ENCODE measurements at places on chromosomes 6 and 20.

DNA sequence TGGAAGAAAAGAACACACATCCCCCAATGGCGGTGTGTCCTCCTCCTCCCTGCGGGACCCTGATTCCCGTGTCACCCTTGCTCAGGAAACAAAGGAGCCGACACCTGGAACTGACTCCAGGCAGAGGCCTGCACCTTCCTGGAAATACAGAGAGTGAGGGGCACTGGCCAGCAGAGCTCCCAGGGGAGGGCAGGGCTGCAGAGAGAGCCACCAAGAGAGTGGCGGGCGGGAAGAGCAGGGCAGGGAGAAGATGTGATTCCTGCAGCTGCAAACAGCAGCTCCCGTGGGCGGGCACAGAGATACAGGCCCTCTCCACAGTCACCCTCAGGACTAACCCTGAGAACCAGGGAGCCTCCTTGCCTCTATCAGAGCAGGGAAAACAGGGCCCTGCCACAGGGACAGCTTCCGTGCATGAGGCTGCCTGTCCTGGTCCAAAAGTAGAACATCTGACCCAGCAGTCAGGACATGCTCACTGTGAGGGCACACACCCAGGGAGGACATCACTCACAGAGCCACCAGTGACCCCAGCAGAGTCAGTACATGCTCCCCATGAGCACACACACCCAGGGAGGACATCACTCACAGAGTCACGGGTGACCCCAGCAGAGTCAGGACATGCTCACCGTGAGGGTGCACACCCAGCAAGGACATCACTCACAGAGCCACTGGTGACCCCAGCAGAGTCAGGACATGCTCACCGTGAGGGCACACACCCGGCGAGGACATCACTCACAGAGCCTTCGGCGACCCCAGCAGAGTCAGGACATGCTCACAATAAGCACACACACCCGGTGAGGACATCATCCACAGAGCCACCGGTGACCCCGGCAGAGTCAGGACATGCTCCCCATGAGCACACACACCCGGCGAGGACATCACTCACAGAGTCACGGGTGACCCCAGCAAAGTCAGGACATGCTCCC, 193.1 kb downstream of the DLL1 start:
- peak; percentile 57 for DNase-seq

DNA sequence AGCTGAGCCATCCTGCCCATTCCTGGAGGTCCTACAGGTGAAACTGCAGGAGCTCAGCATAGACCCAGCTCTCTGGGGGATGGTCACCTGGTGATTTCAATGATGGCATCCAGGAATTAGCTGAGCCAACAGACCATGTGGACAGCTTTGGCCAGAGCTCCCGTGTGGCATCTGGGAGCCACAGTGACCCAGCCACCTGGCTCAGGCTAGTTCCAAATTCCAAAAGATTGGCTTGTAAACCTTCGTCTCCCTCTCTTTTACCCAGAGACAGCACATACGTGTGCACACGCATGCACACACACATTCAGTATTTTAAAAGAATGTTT, 44.0 kb downstream of the SIRPA start:
- no peak for DNase-seq

GRCh38 chr6:111256646-111257045, 169.3 kb downstream of the SLC16A10 start:
- no peak for DNase-seq

GRCh38 chr6:36605560-36606391, 11.6 kb downstream of the SRSF3 start:
- DNase-seq, result peak; percentile 47

DNA sequence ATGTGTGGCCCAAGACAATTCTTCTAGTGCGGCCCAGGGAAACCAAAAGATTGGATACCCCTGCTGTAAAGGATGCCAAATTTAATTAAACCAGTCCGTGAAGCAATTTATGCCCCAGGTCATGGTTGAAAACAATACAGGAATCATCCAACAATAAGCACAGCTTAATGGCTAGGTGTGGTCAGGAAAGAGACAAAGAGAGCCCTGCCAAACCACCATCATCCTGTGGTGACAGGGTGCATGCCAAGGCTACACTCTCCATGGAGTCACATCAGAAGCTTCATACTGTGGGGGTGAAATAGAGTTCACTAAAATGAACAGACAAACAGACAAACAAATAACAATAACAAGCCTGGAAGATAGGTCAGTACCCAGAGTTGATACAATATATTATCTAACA, 62.7 kb downstream of the DZANK1 start:
- DNase-seq, result no peak

Measured in coronary artery (tissue), 2 donors.